ENCODE measurements at places on chromosomes 2 and 18. TPM values are rescaled to one million over a fixed set of nuclear protein-coding genes. Genes with fewer than 3 reads are reported as not detected.

GRCh38 chr2:152693033-152693432 lies 24.2 kb downstream of the PRPF40A start:
- no peak for DNase-seq

EIF2AK2 gene
- total RNA-seq = 12.7 TPM

DSG1 gene
- not detected for total RNA-seq

PTPRN gene
- total RNA-seq = 2.0 TPM

- DNase-seq = peak; percentile 84
These were observed 173.0 kb downstream of the CTIF start for GRCh38 chr18:48711651-48712486.

DNA sequence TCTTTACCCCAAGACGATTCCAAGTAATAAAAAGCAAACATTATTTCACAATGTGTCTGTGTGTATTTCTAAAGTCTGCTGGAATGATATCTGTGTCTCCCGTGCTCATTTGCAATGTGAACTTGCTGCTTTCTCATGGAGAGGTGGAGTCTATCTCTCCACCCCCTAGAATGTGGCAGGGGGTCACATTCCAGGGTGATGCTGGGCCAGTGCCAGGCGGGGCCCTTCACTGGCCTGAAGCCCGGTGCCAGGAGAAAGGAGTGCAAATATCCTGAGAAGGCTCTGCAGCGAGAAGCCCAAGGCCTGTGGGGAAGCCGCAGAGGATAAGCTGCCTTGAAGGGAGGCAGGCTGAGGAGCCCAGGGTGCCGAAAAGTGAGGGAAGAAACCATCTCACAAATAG lies 26.8 kb upstream of the LDLRAD4 start:
- peak; percentile 72 for DNase-seq

DUSP2 gene
- 3.6 TPM for total RNA-seq

- DNase-seq = no peak
These were observed 80.3 kb upstream of the TAF1B start for GRCh38 chr2:9762941-9763340.

RASGRP3 gene
- not detected for total RNA-seq

LPIN2 gene
- total RNA-seq = 11.8 TPM

DNA sequence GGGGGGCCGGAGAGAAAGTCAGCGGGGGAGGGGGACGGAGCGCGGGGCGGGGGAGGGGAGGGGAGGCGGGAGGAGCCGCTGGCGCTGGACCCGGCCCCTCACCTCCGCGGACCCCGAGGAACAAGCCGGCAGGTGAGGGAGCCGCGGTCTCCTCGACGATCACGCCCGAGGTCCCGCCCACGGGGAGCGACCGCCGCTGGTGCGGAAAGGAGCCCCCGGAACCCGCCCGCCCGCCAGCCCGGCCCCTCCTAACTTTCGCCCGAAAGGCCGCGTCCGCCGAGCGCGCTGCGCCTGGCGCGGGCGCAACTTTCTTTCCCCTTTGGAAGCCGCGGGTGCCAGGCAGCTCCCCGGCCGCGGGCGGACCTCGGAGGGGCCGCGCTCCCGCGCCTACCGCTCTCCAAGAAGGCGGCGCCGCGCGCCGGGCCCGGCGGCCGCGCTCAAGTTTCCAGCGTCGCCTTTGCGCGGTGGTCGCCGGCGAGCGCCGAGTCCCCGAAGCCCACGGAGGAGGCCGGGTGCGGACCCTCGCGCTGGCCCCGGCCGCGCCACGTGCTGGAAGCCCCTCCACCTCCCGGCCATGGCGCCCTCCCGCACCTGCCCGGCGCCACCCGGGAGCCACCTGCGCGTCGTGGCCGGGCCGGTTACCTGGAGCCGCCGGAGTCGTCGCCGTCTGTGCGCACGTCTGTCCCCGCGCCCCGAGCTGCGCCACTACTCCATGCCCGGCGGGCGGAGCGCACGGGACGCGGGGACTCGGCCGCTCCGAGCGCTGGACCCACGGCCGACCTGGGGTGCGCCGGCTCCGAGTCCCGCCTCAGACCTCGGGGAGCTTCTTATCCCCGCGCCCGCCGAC lies at the start of gene ALKAL2:
TSS of gene ALKAL2 (minus strand) at position 181 of the 847 bp plus-strand sequence. CDS start 256 bp downstream, outside the sequence.
- peak; percentile 86 for DNase-seq

GRCh38 chr2:169365029-169365480 lies 2.7 kb upstream of the LRP2 start:
- peak; percentile 9 for DNase-seq
